ENCODE measurements at places on chromosomes 1 and 21.

DNA sequence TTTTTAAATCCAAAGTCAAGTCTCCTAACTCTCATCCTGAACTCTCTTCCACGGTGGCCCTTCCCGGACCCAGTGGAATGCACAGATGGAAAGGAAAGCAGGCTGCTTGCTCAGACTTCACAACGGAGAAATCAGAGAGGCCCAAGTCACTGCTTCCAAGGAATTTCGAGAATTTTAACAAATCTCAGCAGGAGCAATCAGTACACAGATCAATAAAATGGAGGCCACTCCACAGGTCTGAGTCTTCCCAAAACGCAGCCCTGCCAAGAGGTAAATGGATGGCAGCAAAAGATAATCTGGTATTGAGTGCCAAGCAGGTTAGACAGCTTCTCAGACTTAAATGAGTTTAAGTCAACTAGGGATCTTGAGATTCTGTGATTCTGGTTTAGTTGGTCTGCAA lies 81.1 kb upstream of the TIAM1 start:
- no peak for DNase-seq

- DNase-seq: no peak
Observed at GRCh38 chr1:222529181-222529580, 18.7 kb downstream of the HHIPL2 start.

DNA sequence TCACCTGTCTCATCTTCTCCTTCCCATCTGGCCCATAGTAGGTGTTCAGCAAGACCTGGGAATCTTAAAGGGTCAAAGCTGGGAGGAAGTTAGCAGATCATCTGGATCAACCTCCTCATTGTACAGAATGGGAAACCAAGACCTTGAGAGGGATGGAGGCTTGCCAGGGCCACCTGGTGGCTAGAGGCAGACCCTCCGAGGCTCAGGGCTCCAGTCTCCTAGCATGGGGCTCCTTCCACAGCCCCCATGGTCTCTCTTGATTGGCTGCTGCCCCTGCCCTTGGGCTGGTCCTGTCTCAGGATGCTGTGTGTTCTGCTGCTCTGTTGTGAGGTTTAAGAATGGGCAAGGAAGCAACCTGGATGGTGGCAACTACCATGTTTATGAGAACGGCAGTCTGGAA lies 68.7 kb upstream of the CNTN2 start:
- DNase-seq: no peak

- DNase-seq: no peak
Observed at GRCh38 chr21:33976082-33977016, 60.7 kb upstream of the ATP5PO start.

GRCh38 chr21:35609263-35609662 lies 451.1 kb downstream of the SETD4 start:
- no peak for DNase-seq

Data from DMS79 treated with DMSO at 0.1 percent for 48 hours (cell line).